ENCODE measurements at places on chromosomes 13 and 19.

GRCh38 chr13:38415233-38415632 is 65.6 kb downstream of the UFM1 start:
- peak; percentile 7 for DNase-seq

DNA sequence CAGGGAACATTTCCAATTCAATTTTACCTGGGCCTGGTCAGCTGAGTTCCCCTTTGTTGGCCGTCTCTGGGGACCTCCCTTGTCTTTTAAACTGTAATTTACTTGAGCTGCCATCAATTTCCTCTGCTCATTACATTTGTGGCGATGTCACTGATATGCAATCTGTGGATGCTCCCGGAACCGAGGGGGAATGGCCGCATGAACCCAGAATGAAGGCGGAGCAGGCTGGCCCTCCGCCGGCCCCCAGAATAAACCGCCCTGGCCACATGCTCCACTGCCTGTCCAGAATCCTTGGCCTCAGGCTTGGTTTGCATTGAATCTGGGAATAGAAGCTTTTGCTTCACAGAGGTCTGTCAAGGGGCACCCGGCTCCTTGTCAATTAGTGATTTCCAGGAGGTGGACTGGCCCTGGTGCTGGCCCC is 276.8 kb downstream of the TEX29 start:
- DNase-seq = no peak

DNA sequence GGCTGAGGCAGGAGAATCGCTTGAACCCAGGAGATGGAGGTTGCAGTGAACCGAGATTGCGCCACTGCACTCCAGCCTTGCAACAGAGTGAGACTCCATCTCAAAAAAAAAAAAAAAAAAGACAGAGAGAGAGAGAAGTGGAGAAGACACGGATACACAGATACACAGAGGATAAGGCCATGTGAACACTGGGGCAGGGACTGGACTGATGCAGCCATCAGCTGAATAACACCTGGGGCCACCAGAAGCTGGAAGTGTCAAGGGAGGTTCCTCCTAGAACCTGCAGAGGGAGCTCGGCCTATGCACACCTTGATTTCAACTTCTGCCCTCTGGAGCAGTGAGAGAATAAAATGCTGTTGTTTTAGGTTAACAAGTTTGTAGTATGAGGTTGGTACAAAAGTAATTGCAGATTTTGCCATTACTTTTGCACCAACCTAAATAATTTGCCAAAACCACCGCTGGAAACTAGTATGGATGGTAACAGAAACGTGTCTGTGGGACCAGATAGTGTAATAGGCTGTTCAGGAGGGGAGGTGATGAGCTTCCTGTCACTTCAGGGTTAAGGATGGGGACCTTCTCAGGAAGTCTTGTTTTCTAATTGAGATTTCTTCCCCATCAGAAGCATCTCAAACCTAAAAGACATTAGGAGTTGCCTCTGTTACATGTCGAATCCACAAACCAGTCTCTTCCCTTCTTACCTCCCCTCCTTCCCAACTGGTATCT is 36.4 kb upstream of the IGSF23 start:
- no peak for DNase-seq

- DNase-seq = no peak
These were observed 10.1 kb upstream of the IRGC start for GRCh38 chr19:43705729-43706128.

GRCh38 chr19:22797040-22797439 is 13.1 kb upstream of the ZNF99 start:
- DNase-seq = no peak

DNA sequence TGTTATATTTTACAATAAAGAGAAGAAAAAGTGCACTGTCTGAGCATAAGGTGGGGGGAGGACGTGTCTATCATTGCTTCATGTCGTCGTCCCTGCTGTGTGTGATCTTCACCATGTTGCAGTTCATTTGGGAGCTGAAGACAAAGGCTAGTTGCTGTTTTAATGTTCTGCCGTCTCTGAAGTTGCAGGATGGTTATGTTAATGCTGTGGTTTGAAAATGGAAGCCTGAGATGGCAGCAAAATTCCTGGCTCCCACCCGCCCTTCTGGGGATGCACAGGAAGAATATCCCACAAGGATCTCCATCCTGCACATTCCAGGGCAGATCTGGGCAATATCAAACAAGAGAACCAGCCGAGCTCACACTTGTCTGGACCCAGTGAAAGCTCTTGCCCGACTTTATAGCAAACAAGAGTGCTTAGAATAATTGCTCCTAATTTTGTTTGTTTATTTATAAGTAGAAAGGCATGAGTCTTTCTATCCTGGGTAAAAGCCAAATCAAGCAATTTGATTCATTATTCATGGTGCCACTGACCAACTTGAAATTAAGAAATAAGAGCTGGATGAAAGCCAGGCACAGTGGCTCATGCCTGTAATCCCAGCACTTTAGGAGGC is 110.3 kb upstream of the ABCC4 start:
- peak; percentile 18 for DNase-seq

GRCh38 chr13:111206148-111206547 is 91.0 kb downstream of the ARHGEF7 start:
- no peak for DNase-seq

DNA sequence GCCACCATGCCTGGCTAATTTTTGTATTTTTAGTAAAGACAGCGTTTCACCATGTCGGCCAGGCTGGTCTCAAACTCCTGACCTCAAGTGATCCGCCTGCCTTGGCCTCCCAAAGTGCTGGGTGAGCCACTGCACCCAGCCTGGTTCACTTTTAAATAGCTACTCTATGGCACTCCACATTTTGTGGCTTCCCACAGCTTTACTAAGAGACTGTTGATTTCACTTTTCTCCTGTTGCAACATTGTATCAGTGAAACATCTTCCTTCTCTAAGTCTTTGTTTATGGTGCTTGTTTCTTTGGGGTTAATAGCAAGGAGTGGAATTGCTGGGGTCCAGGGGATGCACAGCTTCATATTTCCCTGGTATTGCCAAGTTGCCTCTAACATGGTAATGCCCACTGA is 12.3 kb downstream of the TMEM38A start:
- DNase-seq = no peak

DNA sequence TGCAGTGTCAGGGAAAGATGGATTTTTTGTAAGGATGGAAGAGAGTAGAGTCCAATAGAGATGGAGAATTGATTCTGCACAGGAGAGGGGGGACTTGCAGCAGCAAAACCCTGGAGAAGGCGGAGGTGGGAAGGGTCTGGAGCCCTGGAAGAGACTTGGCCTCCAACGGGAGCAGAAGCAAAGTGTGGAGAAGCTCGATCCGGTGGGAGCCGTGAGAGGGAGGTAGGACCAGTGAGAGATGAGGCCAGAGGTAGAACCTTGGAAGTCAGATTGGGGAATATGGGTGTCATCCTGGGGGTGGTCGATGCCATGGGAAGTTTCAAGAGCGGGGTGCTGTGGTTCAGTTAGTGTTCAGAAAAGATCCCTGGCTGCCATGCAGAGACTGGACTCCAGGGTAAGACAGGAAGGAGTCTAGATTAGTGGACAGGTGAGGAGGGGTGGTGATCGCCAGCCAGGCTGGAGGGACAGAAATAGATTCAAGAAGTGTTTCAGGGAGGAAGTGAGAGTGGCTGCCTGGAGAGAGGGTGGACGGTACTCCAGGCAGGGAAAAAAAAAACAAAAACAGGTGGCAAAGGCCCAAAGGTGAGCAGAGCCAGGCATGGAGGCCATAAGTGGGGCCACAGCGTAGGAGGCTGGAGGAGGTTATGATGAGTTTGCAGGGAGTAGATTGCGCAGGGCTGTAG is 2.6 kb downstream of the PPP5C start:
- DNase-seq = no peak

- DNase-seq = no peak
These were observed 24.9 kb downstream of the SMIM24 start for GRCh38 chr19:3455393-3455955.

DNA sequence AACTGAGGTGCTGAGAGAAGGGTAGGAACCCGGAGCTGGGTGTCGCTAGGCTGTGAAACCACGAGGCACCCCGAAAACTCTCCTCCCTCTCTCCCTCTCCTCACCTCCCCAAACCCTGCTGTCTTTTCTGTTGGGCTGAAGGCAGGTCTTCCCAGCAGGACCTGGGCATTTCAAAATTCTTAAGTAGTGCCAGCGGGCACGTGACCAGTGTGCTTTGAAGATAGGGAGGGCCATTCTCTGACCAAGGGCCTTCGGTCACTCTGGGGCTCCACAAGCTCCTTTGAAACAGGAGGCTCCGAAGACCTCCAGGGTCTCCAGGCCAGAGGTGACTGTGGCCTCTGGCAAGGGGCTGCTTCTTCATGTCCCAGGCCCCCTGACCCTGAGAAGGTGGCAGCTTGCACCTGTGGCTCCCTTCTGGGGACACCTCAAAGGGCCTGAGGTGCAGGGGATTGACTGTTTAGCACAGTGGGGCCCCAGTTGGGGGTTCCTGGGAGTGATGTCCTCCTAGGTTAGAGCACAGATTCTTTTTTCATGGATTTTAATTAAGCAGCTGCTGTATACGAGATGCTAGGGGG is 48.3 kb downstream of the DNM2 start:
- no peak for DNase-seq

DNA sequence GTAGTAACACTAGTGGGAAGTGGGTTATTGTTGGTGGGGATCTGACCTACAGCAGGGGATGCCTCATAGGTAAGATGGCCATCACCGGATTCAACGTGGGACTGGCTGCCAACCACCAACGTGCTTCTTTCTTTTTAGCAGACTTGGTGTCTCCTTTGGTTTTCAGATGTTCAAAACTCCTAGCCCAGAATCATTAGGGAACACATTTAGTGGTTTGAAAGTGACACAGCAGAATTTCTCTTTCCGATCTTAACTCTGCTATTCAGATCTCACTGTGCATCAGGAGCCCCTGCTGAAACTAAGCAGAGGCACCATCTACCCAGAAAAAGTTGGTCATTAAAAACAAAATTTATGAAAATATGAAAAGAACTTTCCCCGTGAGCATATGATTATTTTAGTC is 36.7 kb upstream of the PCDH8 start:
- no peak for DNase-seq

- DNase-seq = no peak
These were observed 7.0 kb downstream of the FAM124A start for GRCh38 chr13:51229101-51229719.

DNA sequence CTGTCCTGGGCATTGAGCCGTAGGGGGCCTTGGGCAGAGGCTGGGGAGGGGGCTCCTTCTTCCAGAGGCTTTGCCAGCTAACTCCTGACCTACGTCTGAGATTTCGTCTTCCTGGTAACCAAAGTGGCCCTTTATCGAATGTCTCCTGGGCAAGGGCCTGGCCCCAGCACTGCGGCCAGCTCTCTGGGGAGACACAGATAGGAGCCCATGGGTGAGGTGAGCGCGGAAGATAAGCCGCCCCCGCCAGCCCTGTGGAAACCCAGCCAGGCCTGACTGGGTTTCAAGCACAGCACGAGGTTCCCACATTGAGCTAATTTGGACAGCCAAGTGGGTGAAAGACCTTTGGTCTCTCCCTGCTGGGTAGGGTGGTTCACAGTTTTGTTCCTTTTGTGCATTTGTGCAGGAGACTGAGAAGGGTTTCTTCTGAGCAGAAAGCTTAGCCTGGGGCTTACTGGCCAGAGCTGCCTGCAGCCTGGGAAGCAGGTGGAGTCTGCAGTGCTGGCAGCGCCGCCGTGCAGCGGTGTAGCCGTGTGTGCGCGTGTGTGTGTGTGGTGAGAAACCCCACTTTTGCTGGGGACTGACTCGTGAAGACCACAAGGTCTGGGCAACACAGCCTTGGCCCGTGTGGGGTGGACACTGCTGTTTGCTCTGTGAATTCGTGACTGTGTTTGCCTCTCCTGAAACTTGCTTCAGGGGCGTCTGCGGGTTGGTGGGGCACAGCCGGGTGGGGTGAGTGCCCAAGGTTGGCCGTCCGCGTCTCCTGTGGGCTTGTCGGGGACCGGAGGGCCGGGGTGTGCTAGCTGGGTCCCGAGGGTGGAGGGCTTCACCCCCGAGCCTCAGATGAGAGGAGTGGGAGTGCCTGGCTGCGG is 2.5 kb downstream of the BSG start:
- peak; percentile 37 for DNase-seq

- no peak for DNase-seq
These were observed 4.3 kb downstream of the KLF2 start for GRCh38 chr19:16328824-16329482.

DNA sequence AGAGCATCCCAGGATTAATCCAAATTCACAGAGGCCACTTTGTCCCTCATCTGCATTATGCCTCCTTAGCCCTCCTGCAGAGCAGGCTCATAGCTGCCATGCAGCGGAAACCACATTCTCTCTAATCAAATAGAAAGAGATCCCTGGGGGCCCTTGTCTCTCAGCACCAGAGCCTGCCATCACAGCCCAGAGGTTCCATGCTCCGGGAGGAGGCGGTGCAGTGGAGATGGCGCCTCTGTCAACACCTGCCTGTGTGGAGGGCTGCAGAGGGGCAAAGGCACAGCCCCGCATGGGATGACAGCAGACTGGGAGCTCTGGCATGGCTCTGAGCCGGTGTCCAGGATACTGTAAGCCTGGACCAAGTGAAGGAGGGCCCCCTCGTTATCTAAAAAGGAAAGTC is 111.3 kb downstream of the SLC7A1 start:
- DNase-seq = no peak

- no peak for DNase-seq
These were observed 8.4 kb downstream of the EGLN2 start for GRCh38 chr19:40807147-40808020.

DNA sequence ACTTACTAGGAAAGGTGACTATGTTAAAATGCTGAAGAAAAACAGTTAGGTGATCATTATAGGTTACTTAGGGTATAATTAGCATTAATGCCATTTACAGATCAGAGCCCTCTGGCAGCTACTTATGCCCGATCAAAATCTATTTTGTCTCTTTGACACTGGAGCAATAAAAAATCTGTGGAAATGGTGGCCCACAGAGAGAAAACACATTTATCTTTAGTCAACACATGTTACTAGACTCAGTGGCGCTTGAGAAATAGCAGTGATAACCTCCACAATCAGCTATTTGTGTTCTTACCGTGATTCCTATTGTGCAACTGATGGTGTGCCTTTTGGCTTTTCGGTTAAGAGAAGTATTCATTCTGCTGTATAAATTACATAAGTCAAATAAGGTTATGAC is 1519.6 kb downstream of the PCDH9 start:
- DNase-seq = no peak

DNA sequence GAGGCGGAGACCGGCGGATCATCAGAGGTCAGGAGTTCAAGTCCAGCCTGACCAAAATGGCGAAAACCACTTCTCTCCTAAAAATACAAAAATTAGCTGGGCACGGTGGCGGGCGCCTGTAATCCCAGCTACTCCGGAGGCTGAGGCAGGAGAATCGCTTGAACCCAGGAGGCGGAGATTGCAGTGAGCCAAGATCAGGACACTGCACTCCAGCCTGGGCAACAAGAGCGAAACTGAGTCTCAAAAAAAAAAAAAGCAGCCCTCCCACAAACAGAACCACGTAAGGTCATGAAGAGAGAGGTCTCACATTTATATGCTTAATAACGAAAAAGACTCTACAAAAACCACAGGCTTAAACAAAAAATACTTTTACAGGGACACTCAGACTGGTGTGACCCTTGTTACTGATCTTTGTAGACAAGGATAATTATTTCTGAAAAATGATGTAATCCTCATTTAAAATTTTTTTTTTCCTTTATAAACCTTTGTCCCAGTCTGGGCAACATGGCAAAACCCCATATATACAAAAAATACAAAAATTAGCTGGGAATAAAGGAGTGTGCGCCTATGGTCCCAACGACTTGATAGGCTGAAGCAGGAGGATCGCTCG is 909 bp upstream of the ZNF77 start:
- no peak for DNase-seq

GRCh38 chr13:33918199-33918932 is 100.4 kb downstream of the RFC3 start:
- DNase-seq = peak; percentile 84

GRCh38 chr19:4310247-4311121 is 6.1 kb downstream of the FSD1 start:
- DNase-seq = peak; percentile 25

GRCh38 chr13:29059800-29060199 is 239.7 kb downstream of the MTUS2 start:
- no peak for DNase-seq

GRCh38 chr13:32473650-32474049 is 45.7 kb upstream of the N4BP2L1 start:
- no peak for DNase-seq
